RPMI7951 (cell line): ENCODE measurements at places on chromosomes 2 and 18. TPM values are rescaled to one million over a fixed set of nuclear protein-coding genes. Genes with fewer than 3 reads are reported as not detected.
A peak's percentile ranks its signal among the peaks of the same experiment; 100 is the strongest.

The CNDP1 gene
- not detected in 2 replicates for total RNA-seq

The CCDC141 gene
- total RNA-seq = 0.88 and 1.8 TPM in 2 replicates

The PSMD14 gene
- total RNA-seq = 198 and 202 TPM in 2 replicates

The ABCB11 gene
- not detected in 2 replicates for total RNA-seq

DNA sequence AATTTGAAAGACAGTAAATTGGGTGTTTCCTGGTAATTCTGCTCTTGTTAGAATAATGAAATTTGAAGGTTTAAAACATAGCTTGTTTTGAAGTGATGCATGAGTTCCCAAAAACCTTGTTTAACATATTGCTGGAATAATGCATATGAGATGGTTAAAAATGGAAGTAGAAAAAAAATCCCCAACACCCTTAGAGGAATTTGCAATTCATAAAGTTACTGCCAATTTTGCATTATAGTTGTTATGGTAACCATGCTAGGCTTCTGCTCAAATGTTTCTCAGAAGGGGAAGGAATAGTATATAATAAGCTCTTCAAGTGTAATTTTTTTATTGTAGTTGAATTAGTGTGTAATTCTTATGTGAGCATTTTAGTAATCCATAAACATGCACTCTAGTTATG is 49.1 kb downstream of the FASTKD2 start:
- DNase-seq = no peak

DNA sequence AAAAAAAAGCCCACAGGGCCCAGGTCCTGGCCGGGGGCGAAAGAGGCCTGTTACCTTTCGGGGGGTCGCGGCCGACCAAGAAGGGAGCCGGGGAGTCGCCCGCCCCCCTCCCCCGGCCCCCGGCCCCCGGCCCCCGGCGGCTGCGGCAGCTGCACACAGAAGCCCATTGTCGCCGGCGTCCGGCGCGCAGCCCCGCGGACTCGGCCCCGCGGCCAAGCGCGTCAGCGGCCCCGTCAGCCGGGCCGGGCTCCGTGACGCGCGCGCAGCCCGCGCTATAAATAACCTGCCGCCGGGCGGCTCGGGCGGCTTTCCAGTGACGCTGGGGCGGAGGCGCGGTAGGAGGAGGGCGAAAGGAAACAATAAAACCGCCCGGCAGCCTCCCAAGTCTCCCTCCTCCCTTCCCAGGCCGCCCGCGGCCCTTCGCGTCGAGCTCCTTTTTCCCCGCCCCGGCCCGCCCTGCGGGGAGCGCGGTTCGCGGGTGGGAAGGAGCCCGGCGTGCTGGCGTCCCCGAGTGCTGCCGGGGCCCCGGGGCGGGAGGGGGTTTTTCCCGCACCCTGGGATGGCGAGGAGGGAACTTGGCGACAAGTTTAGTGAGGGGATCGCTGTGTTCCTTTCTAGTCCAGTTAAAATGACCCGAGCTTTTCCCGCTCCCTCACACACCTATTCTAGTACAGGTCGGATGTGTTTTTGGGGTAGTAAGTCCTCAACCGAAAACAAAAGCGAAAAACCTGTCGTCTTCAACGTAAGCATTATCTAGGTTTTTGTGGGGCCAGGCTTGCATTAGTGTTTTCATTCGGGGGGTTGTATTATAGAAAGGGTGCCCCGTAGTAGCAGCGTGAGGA is 10.0 kb upstream of the NR4A2 start:
- peak; percentile 96 for DNase-seq

- no peak for DNase-seq
Observed at GRCh38 chr2:191459158-191459557, 214.0 kb downstream of the MYO1B start.

DNA sequence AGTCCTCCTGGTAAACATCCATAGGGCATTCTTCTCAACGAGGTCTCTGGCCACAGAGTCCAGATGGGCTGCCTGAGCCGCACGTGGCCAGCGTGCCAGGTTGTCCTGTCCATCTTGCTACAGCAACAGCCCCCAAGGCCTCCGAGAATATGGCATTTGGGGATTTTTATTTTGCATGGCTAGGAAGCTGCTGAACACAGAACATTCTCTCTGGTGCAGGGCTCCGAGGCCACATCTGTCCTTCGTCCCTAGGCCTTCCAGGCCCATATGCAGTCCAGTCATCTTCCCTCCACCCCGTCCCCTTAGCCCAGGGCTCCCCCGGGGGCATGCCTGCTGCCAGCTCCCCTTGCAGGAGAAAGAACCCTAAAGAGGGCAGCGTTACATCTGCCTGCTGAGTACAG is 2.3 kb downstream of the HDAC4 start:
- peak; percentile 17 for DNase-seq

DNA sequence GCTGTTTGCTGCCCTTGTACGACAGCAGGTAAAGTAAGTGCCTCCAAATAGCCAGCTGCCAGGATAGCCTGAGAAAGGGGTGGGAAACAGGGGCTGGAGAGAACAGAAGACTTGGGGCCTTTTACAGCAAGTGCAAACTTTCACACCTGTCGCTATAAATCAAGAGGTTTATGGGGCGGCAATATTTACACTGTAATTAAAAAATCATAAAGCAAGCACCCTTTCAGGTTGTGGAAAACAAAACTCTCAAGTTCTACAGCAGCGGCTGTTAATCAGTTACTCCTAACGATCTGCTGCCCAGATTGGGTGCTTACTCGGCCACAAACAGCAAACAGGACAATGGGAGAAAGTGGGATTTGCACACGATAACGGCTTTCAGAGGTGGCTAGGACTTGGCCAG is 359.5 kb upstream of the ETAA1 start:
- no peak for DNase-seq

DNA sequence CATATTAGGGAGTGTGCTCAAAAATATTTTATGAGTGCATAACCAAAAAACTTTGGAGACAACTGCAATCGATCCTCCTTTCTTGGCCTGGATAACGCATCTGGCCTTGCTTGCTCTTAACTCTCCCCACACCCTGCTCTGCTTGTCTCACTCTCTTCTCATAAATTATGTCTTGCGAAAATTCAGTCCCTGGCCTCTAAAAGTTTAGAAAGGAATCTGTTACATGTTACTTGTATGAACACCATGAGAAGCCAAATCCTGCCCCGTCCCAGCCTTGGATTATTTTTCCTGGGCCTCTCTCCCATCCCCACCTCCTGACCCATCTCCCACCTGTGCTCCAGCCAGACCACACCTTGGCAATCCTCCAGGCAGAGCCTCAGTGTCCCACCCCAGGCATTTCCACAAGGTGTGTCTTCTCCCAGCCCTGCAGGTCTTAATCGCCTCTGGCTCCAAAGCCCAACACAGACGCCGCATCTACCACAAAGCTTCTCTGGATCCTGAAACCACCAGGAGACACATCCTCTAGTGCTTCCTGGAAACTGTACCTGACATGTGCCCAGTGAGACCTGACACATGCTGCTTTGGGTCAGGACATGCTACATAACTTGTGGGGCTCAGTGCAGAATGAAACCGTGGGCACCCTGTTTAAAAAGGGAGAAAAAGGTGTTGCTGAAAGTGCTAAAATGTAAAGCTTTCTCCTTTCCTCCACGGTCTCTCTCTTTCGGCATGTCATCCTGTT is 99.6 kb upstream of the ST3GAL5 start:
- DNase-seq = no peak

GRCh38 chr18:59001721-59002120 is 137.0 kb downstream of the ZNF532 start:
- DNase-seq = no peak

- DNase-seq = no peak
Observed at GRCh38 chr2:240586919-240587800, 626 bp downstream of the CAPN10 start.

DNA sequence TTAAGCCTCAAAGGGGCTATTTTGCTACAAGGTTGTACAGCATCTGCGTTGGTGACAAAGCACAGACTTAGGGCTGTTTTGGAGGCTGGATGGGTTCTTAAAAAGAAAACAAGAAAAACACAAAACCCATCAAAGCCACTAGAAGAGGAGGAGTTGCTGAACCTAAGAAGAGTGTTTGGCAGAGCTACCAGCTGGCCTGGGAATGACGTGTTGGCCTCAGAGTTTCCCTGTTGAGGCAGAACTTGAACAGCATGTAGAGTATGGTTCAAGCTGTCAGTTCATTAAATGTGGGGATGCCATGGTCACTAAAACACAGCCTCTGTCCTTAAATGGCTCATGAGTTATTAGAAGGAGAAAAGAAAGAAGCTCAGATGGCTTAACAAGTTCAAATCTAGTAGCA is 162.5 kb downstream of the TTC32 start:
- no peak for DNase-seq

DNA sequence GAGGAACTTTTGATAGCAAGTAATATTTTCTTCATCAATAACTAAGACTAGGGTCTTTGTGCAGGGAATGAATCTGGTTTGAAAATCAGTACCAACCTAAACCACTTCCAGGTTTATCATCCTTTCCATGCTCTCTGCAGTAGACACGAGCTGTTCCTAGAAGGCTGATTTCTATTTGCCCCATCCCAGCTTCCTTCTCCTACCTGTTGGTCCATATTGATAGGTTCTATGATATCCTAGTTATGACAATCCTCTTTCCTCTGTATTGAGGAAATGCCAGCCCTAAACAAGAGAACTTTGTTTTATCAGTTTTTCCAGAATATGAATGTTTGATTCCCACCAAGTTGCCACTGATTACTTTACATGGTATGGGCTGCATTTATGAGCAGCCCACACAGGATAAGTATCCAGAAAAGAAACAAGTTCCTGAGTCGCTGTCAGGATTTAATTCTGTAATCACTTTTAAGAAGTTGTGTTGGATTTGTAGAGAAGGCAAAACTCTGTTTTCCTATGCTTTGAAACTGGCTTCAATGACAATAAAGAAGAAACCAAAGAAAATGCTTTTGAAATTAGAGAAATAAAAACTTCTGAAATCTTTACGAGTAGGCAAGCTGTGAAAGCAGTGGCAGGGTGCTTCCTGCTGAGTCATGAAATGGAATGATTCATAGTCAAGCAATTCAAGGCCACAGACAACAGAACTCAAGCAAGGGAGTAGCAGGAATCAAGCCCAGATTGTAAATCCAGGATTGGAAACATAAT is 37.3 kb upstream of the TANK start:
- peak; percentile 93 for DNase-seq
